ENCODE measurements at places on chromosomes 16 and 17. TPM values are rescaled to one million over a fixed set of nuclear protein-coding genes. Genes with fewer than 3 reads are reported as not detected.

- no peaks in the 10 kb centered on the region for H3K36me3 ChIP-seq
- peaks cover 12% of the 10 kb centered on the region for H3K4me1 ChIP-seq
- H3K27me3 ChIP-seq = no peaks in the 10 kb centered on the region
Observed at GRCh38 chr17:56708220-56708558, 114.7 kb downstream of the NOG start.

DNA sequence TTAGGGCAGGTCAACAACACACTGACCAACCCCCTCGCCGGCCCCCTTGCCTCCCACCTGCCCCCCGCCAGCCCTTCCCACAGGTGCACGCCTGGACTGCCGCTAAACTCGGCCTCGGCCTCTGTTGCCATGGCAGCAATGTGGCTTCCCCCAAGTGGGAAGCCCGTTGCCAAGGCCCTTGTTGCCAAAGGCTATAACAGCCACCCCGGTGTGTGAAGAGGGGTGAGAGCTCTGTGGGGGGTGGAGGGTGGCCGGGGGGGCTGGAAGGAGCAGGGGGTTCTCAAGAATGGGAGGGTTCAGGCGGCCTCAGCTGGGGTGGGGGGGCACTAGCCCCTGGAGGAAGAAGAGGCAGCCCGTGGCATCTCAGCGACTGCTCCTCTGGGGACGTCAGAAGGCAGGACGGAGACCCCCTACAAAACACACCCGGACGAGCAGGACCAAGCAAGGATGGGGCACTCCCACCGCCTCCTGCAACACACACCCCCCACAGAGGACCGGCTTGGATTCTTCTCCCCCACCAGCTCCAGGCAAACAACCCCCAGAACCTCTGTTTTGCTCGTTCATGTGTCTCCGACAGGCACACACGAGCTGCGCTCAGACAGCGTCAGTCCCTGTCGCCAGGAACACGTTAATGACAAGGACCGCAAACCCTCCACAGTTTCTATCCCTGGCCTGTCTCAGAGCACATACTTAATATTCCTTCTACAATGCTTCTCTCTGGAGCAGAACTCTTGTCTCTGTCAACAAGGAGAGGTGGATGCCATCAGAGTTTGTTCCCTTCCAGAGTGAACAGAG lies 55.7 kb downstream of the ABR start:
- no peak overlapping the region for H3K27ac ChIP-seq
- H3K4me1 ChIP-seq = peaks cover 25% of the 10 kb centered on the region
- H3K36me3 ChIP-seq = peaks cover 7% of the 10 kb centered on the region
- H3K27me3 ChIP-seq = no peaks in the 10 kb centered on the region
- DNase-seq = no peak

- peak overlapping the region; percentile 35 for H3K27ac ChIP-seq
- peaks cover 40% of the 10 kb centered on the region for H3K36me3 ChIP-seq
- no peak overlapping the region for H3K4me3 ChIP-seq
- peaks cover 55% of the 10 kb centered on the region for H3K4me1 ChIP-seq
- no peak for DNase-seq
Observed at GRCh38 chr17:82262344-82262743, 11.2 kb downstream of the CSNK1D start.

GRCh38 chr16:81740169-81740568 lies 38.9 kb upstream of the PLCG2 start:
- H3K4me1 ChIP-seq = no peaks in the 10 kb centered on the region
- H3K27me3 ChIP-seq = no peaks in the 10 kb centered on the region
- H3K4me3 ChIP-seq = no peak overlapping the region
- no peaks in the 10 kb centered on the region for H3K36me3 ChIP-seq

PERCC1 gene
- not detected for total RNA-seq

DNA sequence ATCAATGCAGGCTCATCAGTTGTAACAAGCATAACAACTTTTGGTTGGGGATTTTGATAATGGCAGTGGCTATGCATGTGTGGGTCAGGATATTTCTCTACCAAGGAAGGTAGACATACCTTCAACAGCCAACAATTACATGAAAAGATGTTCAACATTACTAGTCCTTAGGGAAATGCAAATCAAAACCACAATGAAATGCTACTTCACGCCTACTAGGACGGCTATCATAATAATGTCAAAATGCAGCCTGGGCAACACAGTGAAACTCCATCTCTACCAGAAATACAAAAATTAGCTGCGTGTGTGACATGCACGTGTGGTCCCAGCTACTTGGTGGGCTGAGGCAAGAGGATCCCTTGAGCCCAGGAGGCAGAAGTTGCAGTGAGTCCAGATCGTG lies 7.3 kb upstream of the SLC5A10 start:
- H3K4me1 ChIP-seq = no peaks in the 10 kb centered on the region
- H3K27me3 ChIP-seq = peaks cover 8% of the 10 kb centered on the region
- no peaks in the 10 kb centered on the region for H3K36me3 ChIP-seq
- no peak overlapping the region for H3K4me3 ChIP-seq

CCDC200 gene
- not detected for total RNA-seq

DNA sequence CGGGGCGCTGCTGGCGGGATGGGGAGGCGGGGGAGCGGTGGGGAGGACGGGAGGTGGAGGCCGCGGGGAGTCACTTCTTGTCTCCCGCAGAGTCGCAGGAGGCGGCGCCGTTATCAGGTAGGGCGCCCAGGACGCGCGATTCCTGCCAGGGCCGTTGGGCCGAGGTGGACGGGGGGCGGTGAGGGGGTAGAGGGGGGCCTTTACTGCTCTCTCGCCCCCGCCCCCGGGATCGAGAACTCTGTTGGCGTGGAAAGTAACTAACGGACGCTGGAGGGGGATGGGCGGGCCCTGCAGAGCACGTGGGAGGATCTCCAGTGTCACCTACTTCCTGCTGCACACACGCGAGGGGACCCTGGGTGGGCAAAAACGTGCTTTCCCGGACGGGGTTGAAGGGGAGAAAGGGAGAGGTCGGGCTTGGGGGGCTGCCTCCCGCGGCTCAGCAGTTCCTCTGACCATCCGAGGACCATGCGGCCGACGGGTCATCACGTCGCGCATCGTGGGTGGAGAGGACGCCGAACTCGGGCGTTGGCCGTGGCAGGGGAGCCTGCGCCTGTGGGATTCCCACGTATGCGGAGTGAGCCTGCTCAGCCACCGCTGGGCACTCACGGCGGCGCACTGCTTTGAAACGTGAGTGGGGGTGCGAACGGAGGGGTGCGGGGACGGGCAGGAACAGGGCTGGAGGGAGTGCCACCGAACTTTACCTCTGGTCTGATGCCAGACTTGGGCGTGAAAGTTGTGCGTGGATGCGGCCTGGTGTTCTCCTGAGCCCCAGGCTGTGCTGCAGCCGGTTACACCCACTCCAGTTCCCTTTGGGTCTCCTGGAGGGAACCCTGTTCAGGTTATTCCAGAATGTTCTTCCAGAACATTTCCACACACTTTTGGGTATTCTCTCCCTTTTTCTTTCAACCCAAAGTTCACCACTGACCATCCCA lies 569 bp downstream of the PRSS21 start:
- H3K27me3 ChIP-seq = no peaks in the 10 kb centered on the region
- no peaks in the 10 kb centered on the region for H3K36me3 ChIP-seq
- H3K4me1 ChIP-seq = no peaks in the 10 kb centered on the region
- DNase-seq = no peak
- no peak overlapping the region for H3K27ac ChIP-seq

SAMD14 gene
- 0.98 TPM for total RNA-seq

DNA sequence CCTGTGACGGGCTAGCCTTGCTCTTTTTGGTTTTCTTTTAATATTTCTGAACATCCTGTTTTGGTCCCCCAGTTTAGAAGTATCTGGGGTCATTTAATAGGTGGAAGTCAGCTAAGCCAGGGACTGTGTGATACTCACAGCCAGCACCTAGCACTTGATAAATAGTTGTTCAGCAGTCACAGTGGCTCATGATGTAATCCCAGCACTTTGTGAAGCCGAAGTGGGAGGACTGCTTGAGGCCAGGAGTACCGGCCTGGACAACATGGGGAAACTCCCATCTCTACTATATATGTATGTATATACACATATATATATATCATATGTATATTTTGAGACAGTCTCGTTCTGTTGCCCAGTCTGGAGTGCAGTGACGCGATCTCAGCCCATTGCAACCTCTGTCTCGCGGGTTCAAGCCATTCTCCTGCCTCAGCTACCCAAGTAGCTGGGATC lies 1.8 kb upstream of the ZNRF1 start:
- H3K36me3 ChIP-seq = no peaks in the 10 kb centered on the region
- peaks cover 34% of the 10 kb centered on the region for H3K4me1 ChIP-seq

TMEM235 gene
- total RNA-seq = not detected

DNA sequence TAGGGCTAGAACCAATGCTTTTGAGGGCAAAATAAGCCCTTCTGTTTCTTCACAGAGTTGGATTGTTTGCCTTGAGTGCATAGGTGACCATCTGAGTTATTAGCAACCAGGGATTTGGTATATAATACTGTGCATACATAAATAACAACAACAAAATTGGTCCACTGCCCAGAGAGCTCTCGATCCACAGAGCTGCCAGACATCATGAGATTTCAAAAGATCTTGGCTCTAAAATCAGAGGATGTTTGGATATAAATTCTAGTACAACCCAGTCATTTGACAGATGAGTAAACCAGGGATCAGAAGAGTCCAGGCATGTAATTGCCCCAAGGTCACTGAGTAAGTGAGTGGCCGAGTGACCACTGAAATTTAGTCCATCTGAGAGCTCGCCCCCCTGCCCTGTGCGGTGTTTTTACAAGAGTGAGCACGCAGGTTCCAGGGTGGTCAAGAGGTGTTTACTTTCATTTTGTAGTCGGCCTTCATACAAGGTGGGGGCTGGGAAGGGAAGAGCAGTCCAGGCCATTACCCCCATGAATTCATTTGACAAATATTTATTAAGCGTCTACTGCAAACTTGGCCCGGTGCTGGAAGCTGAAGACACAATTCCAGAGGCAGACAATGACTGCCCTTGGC lies 1.8 kb upstream of the MT2A start:
- no peaks in the 10 kb centered on the region for H3K27me3 ChIP-seq
- peak overlapping the region; percentile 96 for H3K27ac ChIP-seq
- no peaks in the 10 kb centered on the region for H3K36me3 ChIP-seq
- H3K4me3 ChIP-seq = peak overlapping the region; percentile 4
- DNase-seq = no peak

DNA sequence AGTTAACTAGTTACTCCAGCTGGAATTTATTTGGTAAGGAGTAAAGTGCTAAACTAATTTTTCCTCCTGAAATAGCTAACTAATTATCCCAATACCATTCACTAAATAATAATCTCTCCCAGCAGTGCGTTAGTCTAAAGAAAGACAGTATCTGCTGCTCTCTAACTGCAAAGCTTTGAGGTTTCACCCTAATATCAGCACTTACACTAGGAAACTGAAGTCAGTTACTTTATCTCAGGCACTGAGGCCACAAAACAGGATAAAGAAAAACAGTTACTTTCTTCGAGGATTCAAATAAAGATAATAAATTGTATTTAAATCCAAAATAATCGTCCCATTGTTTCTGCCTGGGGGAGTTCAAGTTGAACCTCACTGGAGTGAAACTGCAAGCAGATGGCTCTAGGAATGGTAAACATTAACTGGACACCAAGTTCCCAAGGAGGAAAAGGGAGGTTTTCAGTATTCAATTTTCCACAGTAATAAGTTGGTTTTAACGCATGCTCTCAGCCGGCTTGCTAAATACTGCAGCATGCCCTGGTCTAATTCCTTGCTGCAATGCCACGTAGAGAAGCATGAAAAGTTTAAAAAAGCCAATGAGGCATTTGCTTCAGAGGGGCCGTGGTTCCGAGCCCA lies 20.0 kb upstream of the FOXJ1 start:
- no peaks in the 10 kb centered on the region for H3K27me3 ChIP-seq
- H3K4me1 ChIP-seq = no peaks in the 10 kb centered on the region
- H3K4me3 ChIP-seq = no peak overlapping the region
- H3K36me3 ChIP-seq = no peaks in the 10 kb centered on the region
- no peak for DNase-seq

WNK4 gene
- total RNA-seq = 2.9 TPM

DNA sequence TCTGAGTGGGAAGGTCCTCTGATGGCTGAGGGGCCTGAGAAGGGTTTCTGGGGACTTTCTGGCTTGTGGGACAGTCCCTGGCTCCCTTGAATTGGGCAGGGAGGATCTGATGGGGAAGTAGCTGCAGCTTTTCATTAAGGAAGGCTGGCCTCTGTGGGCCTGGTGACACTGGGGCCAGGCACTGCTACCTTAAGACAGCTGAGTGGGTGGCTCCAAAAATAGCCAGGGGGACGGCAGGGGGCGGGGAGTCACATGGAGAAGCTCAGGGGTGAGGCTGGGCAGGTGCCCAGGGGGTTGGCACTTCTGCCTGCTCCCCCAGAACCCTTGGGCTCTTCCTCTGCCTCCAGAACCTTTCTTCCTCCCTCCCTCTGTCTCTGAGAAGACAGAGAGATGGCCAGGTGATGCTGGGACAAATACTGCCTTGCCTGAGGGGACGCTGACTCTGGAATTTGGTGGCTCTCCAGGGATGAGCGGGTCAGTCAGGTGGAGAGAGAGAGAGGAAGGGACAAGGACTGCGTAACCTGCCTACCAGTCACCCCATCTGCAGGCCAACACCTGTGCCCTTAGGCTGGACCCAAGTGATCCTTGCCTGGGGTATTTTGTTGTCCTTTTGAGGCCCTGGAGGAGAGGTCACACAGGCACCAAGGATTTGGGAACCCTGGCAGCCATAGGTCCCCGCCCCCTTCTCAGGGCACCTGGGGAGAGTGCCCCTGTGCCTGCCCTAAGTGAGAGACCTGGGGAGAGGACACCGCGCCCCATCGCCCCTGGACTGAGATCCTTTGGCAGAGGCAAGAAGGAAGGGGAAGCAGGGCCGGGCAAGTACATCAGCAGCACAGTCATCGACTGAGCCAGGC lies 1.7 kb upstream of the SGCA start:
- H3K36me3 ChIP-seq = peaks cover 6% of the 10 kb centered on the region
- no peak overlapping the region for H3K4me3 ChIP-seq
- no peak overlapping the region for H3K27ac ChIP-seq

GRCh38 chr16:14131774-14132695 lies 60.9 kb downstream of the MRTFB start:
- H3K27me3 ChIP-seq = no peaks in the 10 kb centered on the region
- H3K4me3 ChIP-seq = no peak overlapping the region
- DNase-seq = no peak
- no peak overlapping the region for H3K27ac ChIP-seq

KRTAP4-4 gene
- total RNA-seq = not detected

DNA sequence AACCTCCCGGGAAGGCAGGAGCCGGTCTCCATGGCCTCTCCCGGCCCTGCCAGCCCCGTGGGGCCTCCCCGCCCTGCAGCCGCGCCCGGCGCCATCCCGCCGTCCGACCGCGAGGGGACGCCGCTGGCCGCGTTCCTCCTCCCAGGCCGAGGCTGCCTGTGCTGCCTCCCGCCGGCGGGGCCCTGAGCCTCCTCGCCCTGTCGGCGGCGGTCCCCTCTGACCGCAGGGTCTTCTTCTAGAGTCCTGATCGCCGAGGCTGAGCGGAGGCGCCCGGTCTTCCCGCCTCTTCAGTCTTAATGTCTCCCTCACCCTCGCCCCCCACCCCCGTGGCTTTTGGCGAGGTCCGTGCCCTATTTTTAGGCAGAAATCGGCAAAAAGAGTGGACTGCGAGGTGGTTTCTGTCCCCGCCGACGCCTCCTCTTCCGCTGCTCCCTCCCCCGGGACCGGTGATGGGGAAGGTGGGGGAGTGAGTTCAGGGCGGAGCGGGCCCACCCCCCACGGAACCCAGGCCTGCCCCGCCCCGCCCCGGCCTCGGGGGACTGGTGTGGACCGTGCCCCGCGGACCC lies 794 bp upstream of the CPNE7 start:
- H3K4me1 ChIP-seq = peaks cover 31% of the 10 kb centered on the region
- H3K36me3 ChIP-seq = no peaks in the 10 kb centered on the region
- H3K27me3 ChIP-seq = peaks cover 27% of the 10 kb centered on the region
- H3K4me3 ChIP-seq = peak overlapping the region; percentile 36
- no peak overlapping the region for H3K27ac ChIP-seq
- no peak for DNase-seq

APOH gene
- total RNA-seq = not detected

GRCh38 chr16:49914657-49915056 lies 58.7 kb upstream of the ZNF423 start:
- no peaks in the 10 kb centered on the region for H3K27me3 ChIP-seq
- no peak overlapping the region for H3K4me3 ChIP-seq
- DNase-seq = no peak
- no peaks in the 10 kb centered on the region for H3K36me3 ChIP-seq
- no peaks in the 10 kb centered on the region for H3K4me1 ChIP-seq
